ENCODE measurements at places on chromosomes 6 and 20.

- DNase-seq, result no peak
These were observed 24.7 kb upstream of the MRGBP start for GRCh38 chr20:62771396-62772102.

GRCh38 chr6:157670466-157671186 is 152.4 kb upstream of the SNX9 start:
- DNase-seq, result no peak

- DNase-seq, result no peak
These were observed 25.7 kb downstream of the KCNG1 start for GRCh38 chr20:50996901-50997865.

DNA sequence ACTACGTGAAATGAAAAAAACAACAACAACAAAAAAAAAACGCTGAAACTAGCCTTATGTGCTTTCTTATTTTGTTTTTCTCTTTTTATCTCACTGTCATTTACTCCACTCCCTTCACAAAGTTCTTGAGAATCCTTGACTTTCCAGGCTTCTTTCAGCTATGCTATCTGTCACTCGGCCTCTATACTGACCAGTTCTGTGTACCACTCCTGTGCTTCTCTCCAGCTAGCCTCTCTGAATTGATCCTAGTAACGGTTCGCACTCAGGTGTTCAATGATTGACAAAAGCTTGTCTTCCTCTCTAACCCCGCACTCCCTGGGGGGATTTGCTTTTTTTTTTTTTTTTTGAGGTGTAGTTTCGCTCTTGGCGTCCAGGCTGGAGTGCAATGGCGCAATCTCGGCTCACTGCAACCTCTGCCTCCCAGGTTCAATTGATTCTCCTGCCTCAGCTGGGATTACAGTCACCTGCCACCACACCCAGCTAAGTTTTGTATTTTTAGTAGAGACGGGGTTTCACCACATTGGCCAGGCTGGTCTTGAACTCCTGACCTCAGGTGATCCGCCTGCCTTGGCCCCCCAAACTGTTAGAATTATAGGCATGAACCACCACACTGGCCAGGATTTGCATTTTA is 31.8 kb downstream of the MLIP start:
- no peak for DNase-seq

DNA sequence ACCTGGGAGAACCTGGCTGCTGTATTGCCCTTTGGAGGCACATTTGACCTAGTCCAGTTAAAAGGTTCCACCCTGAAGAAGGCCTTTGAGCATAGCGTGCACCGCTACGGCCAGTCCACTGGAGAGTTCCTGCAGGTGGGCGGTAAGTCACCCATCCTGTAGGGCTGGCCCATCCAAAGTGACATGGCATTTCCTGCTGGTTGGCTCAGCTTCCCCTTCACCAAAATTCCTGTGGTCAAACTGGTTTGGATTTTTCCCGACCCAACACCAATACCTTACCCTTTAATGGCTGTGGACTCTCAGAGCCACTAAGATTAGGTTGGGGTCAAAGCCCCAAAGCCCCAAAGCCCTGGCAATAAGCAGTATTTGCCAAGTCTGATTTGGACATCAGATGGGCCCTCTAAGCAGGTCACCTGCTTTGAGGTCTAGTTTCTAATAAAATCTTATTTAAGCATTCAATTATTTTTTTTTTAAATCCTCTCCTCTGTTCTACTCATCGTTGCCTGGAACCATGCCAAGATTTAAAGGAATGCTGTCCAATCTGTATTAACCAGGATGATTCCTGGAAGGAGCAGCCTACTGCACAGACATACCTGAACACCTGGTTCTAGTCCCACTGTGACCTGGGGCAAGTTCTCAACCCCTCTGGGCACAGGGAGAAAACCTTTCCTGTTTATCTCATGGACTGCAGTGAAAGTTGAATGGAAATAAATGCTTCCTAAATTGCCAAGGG is 40.8 kb downstream of the NT5E start:
- DNase-seq, result no peak

- DNase-seq, result no peak
These were observed 73.0 kb upstream of the SYNJ2 start for GRCh38 chr6:157908369-157909281.

- DNase-seq, result no peak
These were observed 68.9 kb downstream of the TBC1D7 start for GRCh38 chr6:13259393-13259792.

- no peak for DNase-seq
These were observed 1.7 kb downstream of the NECAB3 start for GRCh38 chr20:33672426-33673113.
